ENCODE measurements at places on chromosomes 5 and 9. TPM values are rescaled to one million over a fixed set of nuclear protein-coding genes. Genes with fewer than 3 reads are reported as not detected.

GRCh38 chr5:100780376-100780870, 122.7 kb downstream of the ST8SIA4 start:
- DNase-seq = no peak

DNA sequence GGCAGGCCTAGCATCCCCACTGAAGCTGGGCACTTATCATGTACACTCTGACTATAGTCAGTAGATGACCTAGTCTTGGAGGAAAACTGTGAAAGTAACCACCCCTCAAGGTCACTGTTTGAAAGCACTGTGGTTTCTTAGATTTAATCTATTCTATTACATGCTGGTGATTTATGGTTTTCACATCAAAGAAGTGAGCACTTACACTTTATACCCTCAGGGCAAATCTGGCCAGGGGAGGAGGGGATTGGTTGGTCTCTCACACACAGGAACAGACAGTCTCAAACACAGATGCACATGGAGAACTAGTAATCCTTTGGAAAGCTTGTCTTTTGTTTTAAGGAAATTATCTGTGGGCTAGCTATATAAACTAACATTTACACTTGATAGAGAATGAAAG, 17.9 kb upstream of the SPIN1 start:
- no peak for DNase-seq

FOXD1 gene
- 0.71 TPM for total RNA-seq

GRCh38 chr9:8012986-8013385, 213.4 kb upstream of the DMAC1 start:
- DNase-seq = no peak

DNA sequence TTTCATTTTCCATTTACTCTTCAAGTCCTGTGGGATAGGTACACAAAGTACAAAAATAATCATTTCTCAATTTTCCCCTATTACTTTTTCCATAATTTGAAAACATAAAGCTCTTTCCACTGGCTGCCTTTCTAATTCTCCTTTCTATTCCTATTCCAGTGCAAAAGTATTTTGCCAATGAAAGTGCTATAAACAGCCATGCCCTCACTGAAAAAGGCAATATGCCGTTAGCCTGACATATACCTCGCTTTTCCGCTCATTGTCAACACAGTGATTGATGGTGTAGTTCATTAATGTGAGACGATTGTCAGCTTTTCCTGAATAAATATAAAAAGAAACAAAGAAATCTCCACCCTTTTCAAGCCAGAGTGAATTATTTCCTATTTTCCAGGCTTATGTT, 97.5 kb downstream of the EBF1 start:
- no peak for DNase-seq

GRCh38 chr9:77449240-77450084, 198.7 kb downstream of the GNA14 start:
- DNase-seq = no peak

DNA sequence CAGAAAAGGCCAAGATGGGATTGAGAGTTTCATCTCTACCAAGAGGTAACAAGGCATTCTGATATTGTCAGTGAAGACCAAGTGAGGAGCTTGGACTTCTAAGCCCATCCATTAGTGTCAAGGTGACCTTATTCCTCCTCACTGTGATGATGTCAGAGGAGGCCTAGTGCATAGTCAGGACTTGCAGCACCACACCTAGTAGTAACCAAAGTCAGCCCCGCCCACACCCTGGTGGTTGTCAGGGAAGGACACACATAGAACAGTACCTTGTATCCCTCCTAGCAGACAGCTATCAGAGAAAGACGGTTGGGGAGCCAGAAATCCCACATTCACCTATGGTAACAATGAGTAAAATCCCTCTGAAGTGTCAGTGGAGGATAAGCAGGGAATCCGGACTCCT, 111.7 kb downstream of the AP3B1 start:
- DNase-seq = no peak

DNA sequence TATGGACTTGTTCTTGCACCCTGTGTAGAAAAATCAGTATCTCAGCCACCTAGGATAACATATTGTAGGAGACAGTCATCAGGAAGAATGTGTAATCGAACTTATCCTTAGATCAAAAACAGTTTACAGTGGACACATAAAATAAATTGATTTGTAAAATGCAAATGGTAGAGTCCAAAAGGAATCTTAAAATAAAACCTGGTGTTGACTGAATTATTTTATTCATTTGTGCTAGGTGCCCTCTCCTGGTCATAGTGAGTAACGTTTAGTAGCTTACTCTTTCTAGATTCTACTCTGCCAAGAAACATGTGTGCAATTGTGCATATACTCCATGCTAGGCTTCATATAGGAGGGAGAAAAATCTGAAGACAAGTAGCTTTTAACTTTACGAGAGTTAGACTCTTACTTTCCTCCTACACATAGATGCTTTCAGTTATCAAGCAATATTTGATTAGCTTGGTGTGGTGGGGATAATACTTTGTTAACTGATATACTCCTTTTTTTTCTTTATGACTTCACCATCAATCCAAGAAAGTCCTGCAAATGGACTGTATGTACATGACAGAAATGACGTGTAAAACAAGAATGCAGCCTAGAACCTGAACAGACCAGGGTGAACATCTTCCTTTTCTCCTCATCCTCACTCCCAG, 23.7 kb upstream of the LOX start:
- no peak for DNase-seq

- no peak for DNase-seq
Observed at GRCh38 chr9:4030751-4031150, 269.1 kb downstream of the GLIS3 start.

GRCh38 chr9:135226369-135227050, 139.0 kb downstream of the OLFM1 start:
- no peak for DNase-seq

ANKRD34B gene
- total RNA-seq = not detected

- DNase-seq = no peak
Observed at GRCh38 chr9:135552698-135553171, 6.8 kb downstream of the OBP2A start.

DNA sequence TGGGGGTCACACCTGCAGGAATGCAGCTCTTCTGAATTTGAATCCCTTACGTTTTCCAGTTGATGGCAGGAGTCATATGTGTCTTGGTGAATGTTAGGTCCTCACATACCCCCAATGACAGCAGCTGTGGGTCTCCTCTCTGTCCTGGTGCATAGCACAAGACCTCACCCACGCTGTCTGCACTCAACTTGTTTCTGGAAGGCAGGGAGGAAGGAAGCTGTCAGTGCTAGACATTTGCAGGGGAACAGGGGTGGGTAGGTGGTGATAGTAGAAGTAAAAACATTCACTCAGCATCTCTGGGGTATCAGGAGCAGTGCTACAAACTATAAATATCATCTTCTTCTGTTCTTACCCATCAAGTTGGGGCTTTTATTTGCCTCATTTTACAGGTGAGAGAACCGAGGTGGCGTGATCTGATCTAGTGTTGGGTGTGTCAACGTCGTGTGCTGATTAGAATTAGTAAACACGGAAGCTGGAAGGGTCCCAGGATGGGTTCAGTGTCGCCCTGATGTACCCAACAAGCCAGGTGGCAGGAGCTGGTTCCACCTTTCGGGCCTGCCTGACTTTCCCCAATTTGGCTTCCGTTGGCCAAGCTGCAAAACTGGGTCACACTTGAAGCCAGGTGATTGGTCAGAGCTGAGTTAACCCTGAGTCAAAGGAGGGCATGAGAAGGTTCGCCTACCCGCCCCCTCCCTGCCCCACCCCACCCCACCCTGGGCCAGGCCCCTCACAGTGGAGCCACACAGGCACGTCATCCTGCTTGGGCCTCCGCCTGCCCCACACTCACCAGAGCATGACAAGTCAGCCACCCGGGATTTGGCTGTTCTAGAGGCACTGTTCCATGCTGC, 15.8 kb downstream of the ERGIC1 start:
- peak; percentile 41 for DNase-seq

MBLAC2 gene
- 2.9 TPM for total RNA-seq

- no peak for DNase-seq
Observed at GRCh38 chr5:170596482-170597044, 92.7 kb downstream of the KCNIP1 start.

GRCh38 chr5:52580921-52581320, 206.8 kb upstream of the ITGA1 start:
- DNase-seq = no peak

GRCh38 chr5:78746021-78746770, 97.6 kb upstream of the LHFPL2 start:
- DNase-seq = no peak

DNA sequence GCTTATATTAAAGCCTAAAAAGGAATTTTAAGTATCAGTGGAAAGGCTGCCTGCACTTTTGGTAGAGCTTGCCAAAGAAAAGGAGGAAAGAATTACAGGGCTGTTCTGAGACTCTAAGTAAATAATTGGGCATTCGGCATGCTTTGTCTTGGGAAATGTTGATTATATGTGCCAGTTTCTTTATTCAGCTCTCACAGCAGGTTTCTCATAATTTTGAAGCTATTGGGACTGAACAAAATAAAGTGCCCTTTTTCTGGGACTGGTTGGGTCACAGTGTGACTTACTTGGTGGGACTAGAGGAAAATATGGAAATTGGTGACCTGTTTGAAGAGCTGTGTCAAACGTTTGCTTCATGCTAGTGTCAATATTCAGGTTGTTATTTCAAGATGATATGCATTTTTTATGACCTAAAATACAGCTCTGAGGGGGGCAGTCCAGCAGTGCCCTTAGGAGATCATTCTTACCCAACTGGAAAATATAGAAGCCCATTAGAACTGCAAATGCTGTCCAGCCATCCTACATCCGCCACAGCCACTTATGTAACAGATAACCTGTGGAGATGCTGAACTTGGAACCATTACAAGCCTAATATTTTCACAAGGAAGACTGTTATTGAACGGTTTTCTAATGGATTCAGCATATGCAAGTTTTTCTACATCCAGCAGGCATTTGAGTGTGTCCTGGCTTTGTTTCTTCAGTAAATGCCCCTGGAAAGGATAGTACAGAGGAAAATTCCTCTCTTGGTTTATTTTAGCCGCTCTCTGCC, 122.4 kb downstream of the SNCAIP start:
- no peak for DNase-seq

- DNase-seq = no peak
Observed at GRCh38 chr5:96942078-96942477, 6.2 kb downstream of the LNPEP start.

SPINK4 gene
- not detected for total RNA-seq

DNA sequence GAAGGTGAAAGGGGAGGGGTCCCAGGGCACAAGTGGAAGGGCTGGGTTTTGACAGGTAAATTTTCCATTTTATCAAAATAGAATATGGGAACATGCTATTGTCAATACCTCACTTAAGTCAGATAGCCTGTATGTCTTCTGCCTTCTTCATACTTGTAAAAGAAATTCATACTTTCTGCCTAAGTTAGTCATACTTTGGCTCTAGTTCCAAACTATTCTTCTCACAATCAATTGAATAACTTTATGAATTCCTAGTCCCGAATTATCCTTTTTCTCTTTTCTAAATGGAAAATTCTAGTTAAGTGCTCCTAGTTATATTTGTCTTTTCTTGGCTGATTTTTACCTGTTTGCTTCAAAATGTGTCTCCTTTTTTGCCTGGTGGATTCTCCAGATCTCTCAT, 271.4 kb downstream of the CSNK1G3 start:
- DNase-seq = no peak

Data from psoas muscle (tissue), 8 donors.